GOT3 (cell line): ENCODE measurements at places on chromosomes 5 and 9.

GRCh38 chr5:14331386-14331781 is 188.2 kb downstream of the TRIO start:
- DNase-seq, result no peak

DNA sequence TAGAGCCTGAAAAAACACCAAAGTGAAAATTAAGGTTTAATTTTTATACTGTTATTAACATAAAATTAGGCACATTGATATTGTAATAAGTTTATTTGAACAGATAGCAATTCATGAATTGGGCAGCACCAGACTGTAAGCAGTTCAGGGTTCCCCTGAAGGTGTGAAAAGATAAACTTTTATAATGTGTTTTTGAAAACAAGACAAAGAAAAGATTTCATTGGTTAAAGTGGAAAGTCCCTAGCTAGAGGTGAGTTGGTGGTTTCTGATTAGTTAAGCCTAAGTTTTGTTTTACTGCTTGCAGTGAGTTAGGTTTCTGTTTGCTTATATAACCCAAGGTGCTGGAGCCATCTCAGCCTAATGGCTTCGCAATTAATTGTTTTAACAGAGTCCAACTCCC is 96.5 kb upstream of the RPS23 start:
- DNase-seq, result no peak

DNA sequence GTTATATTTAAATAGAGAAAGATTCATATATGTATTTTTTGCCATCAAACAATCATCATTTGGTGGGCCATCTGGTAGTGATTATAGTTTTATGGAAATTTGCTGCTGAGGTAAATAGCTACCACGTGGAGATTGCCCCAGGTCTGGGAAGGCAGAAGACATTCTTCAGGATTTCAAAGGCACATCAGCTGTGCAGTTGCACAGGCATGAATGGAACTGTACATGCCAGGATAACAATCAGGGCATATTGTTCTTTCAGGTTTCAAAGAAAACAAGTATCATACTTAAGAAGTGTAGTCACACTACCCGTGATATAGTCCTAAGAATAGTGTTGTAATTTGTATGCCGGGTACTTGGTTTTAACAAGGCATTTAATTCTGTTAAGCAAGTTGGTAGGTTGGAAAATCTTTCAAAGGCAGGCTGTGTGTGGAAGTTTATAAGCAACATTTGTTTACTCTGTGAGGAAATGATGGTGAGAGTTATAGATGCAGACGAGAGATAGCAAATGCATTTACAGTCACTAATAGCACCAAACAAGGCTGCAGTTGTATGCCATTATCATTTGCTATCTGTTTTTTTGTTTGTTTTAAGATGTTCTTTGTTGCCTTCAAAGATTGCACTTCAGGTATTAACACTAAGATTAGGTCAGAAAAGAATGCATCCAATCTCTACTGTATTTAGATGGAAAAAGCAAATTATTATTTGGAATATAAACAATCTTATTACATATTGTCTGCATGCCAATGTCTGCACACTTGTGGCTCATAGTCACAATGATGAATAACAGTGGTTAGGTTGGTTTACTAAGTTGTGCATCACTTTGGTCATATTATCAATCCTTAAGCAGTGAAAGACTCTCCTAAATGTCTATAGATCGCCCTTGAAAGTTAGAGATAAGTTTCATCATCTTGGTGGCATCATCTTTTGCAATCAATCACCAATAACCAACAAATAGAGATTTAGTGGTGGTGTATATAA is 55.3 kb downstream of the RPS23 start:
- DNase-seq, result no peak

DNA sequence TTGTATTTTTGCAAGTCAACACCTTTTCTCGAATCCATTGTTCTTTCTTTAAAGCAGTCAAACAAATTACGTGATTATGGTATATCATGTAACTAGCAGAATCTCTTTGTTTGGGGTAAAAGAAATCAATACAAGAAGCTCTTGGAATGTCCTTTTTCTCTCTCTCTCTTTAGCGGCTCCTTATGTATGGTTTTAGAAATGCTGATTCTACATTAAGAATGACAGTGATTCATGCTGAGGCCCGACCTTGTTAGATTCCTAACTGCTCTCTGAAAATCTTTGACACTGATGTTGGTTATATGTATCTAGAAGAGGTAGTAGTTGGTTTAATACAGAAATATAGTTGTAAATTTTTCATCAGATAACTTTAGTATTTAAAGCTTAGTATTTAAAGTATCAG is 76.4 kb downstream of the SNX24 start:
- DNase-seq, result no peak

- no peak for DNase-seq
Measured at GRCh38 chr9:126893079-126893478, 21.5 kb upstream of the RALGPS1 start.

DNA sequence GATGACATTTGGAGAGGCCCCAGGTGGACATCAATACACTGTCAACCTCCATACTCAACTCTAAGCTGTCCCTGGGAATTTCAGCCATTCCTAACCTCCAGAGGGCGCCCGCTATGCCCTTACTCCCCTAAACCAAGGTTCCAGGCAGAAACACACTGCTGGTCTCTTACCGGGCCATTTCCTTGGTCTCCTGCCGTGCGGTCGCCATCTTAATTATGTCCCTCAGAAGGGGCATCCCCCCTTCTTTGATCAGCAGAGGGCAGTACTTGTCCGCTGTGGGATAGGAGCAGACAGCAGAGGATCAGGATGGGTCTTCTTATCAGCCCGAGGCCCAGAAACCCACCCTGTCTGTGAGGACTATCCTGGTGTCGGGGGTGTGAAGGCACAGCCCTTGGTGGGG is 9.3 kb upstream of the ZDHHC12 start:
- no peak for DNase-seq

DNA sequence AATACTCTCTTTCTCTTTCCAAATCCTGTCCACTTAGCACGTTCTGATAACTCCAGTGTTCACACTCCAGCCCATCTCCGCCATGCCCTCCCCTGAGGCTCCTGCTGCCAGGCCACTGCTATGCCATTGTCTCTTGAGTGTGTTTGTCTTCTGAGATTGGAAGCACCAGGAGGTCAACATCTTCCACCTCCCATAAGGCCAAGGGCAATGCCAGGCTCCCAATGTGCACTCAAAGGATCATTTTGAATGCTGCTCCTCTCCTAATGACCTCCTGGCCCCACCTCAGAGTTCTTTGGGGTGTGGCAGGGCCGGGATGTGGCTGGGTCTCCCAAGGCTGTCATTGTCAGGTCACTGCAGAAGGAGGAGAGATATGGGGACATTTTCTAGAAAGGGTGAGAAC is 19.5 kb downstream of the IGIP start:
- no peak for DNase-seq

DNA sequence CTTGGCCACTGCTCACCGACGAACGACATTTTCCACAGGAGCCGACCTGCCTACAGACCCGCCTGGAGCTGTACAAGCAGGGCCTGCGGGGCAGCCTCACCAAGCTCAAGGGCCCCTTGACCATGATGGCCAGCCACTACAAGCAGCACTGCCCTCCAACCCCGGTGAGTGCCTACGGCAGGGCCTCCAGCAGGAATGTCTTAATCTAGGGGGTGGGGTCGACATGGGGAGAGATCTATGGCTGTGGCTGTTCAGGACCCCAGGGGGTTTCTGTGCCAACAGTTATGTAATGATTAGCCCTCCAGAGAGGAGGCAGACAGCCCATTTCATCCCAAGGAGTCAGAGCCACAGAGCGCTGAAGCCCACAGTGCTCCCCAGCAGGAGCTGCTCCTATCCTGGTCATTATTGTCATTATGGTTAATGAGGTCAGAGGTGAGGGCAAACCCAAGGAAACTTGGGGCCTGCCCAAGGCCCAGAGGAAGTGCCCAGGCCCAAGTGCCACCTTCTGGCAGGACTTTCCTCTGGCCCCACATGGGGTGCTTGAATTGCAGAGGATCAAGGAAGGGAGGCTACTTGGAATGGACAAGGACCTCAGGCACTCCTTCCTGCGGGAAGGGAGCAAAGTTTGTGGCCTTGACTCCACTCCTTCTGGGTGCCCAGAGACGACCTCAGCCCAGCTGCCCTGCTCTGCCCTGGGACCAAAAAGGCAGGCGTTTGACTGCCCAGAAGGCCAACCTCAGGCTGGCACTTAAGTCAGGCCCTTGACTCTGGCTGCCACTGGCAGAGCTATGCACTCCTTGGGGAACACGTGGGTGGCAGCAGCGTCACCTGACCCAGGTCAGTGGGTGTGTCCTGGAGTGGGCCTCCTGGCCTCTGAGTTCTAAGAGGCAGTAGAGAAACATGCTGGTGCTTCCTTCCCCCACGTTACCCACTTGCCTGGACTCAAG is 1.5 kb downstream of the CSF2 start:
- DNase-seq, result no peak

DNA sequence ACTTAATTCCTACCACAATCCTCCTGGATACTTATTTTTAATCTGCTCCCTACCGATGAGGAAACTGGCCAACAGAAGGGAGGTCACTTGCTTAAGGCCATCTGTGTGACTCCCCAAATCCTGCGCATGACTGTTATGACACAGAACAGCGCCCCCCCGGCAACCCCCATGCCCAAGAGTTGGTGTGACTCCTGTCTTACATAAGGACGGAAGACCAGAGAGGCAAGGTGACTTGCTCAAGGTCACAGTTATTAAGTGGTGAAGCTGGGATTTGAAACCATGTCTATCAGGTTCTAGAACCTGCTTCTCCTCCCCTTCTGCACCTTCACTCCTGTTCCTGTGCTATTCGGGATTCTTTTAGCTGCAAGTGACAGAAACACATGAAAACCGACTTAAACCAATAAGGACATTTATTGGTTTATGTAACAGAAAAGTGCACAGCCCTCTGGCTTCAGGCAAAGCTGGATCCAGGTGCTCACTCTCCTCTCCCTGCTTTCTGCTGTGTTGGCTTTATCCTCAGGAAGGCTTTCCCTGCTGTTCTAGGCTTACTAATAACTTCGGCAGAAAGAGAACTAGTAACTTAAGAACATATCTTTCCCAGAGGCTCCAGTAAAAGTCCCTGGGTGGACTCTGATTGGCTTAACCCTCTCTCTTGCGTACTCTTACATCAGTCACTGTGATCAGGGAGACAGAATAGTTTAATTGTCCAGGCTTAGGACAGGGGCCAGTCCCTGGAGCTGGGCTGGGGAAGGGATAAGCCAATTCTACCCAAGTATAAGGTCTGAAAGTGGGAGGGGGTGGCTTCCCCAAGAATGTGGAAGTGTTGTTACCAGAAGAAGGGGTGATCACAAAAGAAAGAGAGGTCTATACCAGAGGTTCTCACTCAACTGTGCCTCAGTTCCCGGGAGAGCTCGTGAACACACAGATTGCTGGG is 43.7 kb downstream of the FGF18 start:
- DNase-seq, result no peak

- DNase-seq, result no peak
Measured at GRCh38 chr5:68739752-68740151, 354.1 kb upstream of the SLC30A5 start.

- DNase-seq, result no peak
Measured at GRCh38 chr9:72349911-72350310, 15.1 kb downstream of the ZFAND5 start.

DNA sequence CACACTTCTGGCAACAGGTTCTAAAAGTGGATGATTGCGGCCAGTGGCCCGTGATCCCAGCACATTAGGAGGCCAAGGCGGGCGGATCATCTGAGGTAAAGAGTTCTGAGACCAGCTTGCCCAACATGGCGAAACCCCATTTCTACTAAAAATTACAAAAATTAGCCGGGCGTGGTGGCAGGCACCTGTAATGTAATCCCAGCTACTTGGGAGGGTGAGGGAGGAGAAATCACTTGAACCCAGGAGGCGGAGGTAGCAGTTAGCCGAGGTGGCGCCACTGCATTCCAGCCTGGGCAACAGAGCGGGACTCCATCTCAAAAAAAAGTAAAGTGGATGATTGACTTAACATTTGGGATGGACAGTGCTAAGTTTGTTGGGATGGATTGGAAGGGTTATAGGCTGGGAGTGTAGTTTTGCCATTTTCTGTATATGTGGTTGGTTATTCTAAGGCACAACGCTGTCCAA is 3.4 kb downstream of the MATR3 start:
- no peak for DNase-seq

DNA sequence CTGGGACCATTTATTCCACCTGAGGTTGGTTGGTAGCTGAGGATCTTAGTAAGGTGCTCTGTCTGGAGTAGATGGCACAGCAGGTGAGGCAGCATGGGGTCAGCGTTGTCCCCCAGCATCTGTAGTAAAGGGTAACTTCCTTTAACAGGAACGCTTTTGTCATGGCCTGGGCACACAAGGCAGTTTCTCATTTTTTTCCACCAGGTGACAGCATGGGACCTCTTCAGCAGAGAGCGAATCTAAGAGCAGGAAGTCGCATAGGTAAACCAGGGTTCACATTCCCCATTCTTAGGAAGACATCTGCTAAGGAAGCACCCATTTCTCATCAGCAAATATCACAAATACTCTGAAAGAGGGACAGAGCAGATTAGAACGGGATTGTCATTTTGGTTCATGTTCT is 56.5 kb downstream of the GPR107 start:
- DNase-seq, result no peak

GRCh38 chr5:157178966-157179365 is 1.7 kb upstream of the ITK start:
- DNase-seq, result no peak

DNA sequence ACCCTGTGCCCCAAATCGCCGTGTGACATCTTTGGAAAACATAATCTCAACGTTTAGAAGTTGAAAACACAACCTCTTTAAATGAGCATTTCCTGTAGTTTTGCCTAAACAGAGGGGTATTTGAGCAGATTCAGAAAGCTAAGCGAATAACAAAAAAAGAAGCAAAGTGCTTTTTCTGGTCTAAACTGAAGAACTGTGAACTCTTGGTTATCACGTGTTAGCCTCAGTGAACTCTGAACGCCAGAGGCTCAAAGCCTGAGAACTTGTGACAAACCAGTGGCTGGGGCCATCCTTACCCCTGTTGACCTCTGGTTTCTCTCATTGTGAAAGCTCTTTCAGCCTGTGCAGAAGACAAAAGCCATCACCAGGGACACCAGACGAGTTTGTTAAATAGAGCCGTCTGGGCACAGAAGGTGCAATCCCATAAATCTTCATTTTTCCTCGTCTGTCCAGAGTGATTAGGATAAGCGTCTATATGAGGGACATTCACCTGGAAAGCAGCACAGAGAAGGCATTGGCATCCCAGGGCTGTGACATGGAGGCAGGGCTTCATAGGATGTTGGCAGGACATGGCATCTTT is 61.4 kb upstream of the ICE1 start:
- no peak for DNase-seq

- no peak for DNase-seq
Measured at GRCh38 chr5:150946351-150946905, 41.6 kb upstream of the ZNF300 start.

DNA sequence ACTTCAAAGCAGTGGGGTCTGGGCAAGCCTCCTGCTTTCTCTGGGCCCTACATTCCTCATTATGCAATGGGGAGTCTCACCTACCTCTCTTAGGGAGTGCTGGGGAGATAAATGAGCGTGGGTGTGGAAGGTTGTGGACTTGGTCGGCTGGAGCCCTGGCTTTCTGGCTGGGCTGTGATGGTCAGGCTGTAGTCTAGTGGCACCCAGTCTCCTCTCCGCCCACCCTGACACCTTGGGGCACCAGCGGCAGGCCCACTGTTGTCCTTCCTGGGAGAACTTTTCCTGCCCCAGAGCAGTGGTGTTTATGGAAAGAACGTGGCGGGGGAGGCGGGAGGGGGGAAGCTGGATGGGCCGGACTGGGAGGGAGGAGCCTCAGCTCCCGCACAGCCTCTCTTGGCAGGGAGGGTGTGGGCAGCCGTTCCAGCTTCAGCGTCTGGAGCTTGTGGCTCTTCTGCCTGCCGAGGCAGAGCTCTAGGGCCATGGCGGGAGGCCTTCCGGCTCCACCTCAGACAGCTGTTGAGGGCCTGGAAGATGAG is 4.1 kb downstream of the PTGS1 start:
- no peak for DNase-seq
